ENCODE measurements at places on chromosomes 3 and 15. TPM values are rescaled to one million over a fixed set of nuclear protein-coding genes. Genes with fewer than 3 reads are reported as not detected.

The GABRA5 gene
- total RNA-seq: 0.78 TPM

The CASR gene
- not detected for total RNA-seq

The NRROS gene
- total RNA-seq: 2.4 TPM

The CCDC12 gene
- 27.5 TPM for total RNA-seq

The SH2D7 gene
- total RNA-seq: not detected

The SETMAR gene
- 18.5 TPM for total RNA-seq

The ABHD6 gene
- total RNA-seq: 11.3 TPM

The GCSAM gene
- not detected for total RNA-seq

The KLHL6 gene
- 1.4 TPM for total RNA-seq

The CHRNA7 gene
- total RNA-seq: not detected

The SMARCC1 gene
- total RNA-seq: 19.3 TPM

The CCNB2 gene
- total RNA-seq: 2.1 TPM

The IGSF11 gene
- total RNA-seq: 6.5 TPM

The DTX3L gene
- 12.1 TPM for total RNA-seq
